HS-5 (cell line): ENCODE measurements at places on chromosomes 13 and 19.

- DNase-seq = no peak
These were observed 25.7 kb upstream of the TPP2 start for GRCh38 chr13:102571075-102571474.

GRCh38 chr19:17358395-17358794 lies 18.7 kb downstream of the PLVAP start:
- DNase-seq = no peak

DNA sequence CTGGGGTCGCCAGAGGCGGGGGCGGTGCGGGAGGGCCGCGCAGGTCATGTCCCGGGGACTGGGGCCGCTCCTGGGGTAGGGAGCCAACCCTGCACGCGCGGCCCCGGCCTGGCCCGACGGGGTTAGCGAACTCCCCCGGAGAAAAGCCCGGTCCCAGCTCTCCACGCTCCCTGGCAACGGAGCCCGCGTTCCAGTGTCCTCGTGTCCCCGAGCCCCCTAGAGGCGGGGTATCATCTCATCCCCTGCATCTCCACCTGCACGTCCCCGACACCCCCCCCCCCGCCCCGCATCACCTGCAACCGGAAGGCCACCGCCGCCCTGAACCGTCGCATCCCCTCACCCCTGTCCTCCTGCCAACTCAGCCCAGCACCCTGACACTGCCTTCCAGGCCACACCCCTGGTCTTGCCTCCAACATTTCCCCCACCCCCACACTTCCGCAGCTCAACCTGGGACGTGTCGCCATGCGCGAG lies 2.7 kb downstream of the WDR88 start:
- DNase-seq = no peak

- no peak for DNase-seq
These were observed 2.5 kb upstream of the ZMYM2 start for GRCh38 chr13:19955873-19956559.

- no peak for DNase-seq
These were observed 239.3 kb downstream of the KCTD12 start for GRCh38 chr13:76646946-76647345.

DNA sequence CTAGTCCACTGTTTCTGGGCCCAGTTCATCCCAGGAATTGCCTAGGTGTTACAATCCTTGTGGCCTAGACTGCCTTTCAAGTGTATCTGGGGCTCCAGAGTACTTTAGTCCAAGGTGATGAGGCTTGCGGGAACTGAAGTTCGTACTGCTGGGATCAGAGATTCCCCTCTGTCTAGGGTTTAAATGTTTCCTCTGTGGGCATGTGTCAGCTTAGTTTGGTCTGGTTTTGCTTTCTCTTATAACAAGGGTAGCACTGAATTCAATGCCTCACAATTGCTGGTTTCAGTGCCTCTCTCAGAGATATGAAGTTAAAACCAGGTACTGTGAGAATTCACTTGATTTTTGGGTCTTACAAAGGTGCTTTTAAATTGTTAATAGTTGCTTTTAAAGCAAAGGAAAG lies 30.8 kb downstream of the RGCC start:
- DNase-seq = no peak

- DNase-seq = no peak
These were observed 1.9 kb upstream of the GPI start for GRCh38 chr19:34363094-34363493.

DNA sequence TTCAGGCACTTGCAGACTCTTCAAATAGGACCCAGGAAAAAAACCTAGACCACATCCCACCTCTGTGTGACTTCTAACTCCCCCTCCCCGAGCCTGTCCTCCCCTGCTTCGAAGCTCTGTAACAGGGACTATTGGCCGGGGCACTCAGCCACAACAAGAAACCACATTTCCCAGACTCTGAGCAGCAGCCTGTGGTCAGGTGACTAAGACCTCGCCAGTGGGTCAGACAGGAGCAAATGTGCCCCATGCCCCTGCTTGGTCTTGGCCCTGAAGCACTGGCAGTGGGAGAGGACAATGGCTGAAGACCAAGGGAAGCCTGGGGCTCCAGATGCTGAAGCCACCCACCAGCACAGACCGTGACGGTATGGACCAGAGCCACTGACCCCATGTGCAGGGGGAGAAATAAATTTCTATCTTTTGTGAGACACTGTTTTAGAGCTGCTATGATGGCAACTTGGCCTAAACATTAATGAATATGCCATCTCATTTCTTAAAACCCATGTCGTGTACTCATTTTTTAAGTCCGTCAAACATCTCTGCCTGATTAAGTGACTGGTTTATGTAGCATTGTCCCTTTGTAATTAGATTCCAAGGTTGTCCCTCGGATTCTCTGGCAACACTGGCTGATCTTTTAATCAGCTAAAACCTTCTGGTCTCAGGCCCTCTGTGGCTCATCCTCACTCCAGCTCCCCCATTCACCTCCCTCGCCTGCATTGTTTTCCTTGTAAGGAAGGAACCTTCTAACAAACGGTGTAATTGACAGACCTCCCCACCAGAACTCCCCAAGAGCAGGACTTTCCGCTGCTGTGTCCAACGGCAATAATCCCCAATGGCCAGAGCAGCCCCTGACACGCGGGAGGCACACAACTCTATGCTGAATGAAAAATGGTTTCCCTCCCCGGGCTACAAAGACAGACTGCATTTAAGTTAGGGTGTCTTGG lies 98.4 kb downstream of the STK24 start:
- DNase-seq = no peak

- DNase-seq = no peak
These were observed 126.9 kb downstream of the SPRY2 start for GRCh38 chr13:80214050-80214449.

DNA sequence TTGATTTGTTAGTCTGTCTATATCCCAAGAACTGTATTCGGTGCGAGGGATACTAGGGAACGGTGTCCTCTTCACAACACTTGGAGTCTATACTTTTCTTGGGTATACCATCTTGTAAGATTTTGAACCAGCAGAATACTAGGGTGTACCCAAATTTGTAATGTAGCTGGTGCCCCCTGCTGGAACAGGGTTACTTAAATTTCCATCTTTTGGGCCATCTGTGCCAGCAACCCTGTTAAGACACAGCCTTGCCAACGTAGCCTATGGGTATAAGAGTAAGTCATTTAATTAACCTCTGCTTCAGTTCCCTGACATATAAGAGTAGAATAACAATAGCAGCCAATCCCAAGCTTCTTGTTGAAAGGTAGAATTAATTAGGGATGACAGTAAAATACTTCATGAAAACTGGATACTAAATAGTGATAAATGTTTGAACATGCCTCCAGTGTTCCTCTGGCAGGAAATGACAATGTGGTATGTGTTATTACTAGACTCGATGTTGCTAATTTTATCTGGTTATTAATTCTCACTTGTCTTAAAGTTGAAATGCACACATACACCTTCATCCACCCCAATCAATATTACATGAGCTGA lies 607.6 kb downstream of the FGF9 start:
- DNase-seq = no peak

DNA sequence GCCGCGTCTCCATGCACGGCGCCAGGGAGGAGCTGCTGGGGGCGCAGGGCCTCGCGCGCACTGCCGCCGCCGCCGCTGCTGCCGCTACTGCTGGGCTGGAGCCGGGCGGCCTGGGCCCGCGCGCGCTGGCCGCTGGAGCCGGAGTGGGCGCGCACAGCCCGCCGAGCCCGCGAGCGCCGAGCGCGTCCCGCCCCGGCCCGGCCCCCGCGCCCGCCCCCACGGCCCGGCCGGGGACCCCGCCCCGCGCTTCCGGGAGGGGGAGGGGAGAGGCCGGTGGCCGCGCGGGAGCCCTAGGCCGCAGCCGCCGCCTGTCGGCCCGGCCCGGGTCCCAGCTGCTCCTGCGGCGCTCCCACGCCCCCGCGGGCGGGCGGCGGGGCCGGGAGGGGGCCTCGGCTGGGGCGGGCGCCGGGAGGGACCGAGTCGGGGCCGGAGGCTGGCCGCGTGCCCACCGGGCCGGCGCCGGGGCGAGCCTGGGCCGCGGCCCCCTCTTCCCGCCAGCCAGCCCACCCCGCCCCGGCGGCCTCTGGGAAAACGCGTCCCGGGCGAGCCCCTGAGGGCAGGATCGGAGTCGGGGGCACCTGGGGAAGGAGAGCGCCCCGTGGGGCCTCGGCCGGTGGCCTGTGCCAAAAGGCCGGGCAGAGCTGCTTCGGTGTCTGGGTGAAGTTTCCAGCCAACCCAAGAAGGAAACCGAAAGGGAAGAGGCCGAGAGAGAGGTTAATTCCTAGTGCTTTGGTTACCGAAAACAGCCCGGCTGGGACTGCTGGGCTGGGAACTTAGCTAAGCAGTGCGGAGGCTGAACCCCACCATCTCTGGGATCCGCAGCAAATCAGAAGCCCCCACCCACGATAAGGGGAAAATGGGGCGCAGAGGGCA lies at the start of gene STK24:
Gene STK24, minus strand, starts transcription at position 145 of the 873 bp plus-strand sequence. CDS start 321 bp downstream, outside the sequence.
- DNase-seq = no peak

GRCh38 chr19:39506944-39507714 lies 7.8 kb upstream of the SELENOV start:
- DNase-seq = peak; percentile 42

- DNase-seq = no peak
These were observed 1813.1 kb downstream of the OLFM4 start for GRCh38 chr13:54841682-54842081.

DNA sequence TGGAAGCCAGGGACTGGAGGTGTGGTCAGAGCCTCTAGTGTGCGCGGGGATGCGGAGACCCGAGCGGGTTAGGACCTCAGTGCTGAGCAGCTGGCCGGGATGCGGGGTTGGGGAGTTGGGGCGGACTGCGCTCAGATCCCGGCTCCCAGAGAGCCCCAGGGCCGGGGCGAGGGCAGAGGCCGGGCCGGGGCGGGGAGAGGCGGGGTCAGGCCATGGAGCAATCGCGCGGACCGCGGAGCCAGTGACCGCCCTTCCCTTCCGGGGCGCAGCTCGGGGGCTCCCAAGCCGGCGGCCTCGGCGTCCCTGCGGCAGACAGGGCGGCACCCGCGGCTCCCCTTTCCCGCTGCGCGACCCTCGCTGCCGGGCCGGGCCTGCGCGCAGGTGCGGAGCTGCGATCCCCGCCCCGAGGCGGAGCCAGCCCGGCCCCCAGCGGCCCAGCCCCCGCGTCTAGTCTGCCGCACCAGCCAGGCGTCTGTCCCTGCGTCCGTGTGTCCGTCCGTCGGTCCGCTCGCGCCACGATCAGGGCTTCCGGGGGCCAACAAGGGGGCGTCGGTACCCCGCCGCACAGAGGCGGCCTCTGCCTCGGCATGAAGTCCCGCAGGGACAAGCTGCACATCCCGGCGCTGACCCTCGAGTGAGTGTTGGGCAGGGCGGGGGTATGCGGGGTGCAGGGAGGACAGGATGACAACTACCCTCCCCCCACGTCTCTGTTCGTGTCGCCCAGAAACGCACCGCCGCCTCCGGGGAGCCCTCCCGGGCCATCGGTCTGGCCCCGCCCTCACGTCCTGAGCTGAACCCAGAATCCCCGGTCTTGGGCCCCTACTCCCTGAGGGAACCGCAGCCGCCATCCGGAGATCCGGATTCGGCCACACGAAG lies 12.4 kb downstream of the MAST3 start:
- no peak for DNase-seq

DNA sequence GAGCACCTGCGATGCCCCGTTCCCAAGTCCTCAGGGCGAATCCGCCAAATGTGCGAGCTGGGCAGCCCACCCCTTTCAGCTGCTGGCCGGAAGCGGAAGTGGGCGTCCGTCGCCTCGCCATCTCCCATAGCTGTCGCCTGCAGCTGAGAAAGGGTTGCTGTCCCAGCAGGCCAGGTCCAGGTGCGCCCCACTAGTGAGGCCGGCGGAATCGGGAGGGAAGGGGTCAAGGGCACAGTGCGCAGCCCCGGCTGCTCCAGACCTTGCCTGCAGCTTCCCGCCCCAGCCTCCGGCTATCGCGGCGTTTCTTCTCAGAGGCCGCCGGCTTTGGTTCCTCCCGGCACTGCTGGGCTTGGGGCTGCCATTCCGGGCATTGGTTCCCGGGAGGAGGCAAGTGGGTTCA lies at the start of gene ZNF177:
Gene ZNF177, plus strand, starts transcription at position 109 of the 400 bp plus-strand sequence. CDS start 15,299 bp downstream, outside the sequence.
- DNase-seq = no peak

- DNase-seq = no peak
These were observed 152.3 kb downstream of the DLEU7 start for GRCh38 chr13:50691176-50691680.

DNA sequence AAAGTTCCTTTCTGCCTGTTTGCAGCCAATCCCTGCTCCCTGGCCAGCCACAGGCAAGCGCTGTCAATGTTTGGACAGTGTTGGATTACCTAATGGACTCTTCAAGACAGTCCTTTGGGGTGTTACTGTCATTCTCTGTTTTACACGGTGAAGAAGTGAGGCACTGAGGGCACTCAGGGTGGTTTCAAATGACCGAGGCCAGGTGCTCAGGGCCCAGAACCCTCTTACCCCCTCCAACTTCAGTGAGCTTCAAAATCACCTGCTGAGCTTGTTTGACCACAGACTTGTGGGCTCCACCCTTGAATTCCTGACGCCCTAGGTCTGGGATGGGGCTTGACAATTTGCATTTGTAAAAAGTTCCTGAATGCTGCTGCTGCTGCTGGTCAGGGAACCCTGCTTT lies 97.9 kb downstream of the GGACT start:
- no peak for DNase-seq

DNA sequence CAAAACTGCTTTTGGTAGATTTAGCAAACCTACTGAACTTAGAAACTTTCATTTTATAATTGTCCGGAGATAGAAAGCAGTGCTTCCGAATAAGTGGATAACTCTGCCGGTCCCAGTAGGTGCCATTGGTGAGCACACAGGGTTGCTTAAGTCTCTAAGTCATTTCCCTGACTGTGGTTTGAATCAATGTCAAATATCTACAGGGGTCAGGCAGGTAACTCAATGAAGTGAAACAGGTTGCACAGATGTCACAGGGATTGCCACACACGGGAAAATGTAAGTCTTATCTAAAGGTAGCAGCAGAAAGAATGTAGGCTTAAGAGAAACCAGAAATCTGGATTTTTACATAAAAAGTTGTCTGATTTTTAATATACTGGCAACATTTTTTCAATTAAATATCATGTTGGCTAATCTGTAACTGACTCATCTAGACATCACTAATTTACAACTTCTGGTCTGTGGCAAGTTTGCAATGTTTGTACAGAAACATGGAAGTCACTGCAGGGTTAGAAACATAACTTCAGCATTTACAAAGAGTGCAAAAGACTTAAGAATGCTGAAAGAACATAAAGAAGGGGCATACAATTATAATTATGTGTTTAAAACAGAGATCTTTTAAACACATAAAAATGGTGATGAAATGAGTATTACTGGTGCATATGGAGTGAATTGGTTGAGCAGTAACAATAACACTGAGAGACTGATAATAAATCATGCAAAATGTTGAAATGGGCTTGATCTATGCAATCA lies 14.3 kb upstream of the LRRC63 start:
- no peak for DNase-seq
